Activated T-cell treated with anti-CD3 and anti-CD28 coated beads, Interleukin-2, amount 50 U/mL, for 72 hours (primary cell): ENCODE measurements at places on chromosomes 13 and 19.

DNA sequence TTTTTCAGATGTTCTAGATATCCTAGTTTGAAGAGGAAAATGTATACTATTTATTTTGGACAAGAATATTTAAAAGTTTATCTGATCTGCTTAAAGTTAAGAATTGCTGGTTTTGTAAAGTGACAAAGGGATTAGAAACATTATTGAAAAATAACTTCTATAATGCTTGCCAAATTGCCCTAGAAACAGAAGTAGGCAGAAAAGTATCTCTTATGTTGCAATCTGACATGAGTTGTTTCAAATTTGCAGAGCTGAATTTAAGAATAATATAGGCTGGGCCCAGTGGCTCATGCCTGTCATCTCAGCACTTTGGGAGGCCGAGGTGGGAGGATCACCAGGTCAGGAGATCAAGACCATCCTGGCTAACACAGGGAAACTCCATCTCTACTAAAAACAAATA is 777.1 kb downstream of the LIG4 start:
- no peak for DNase-seq

- DNase-seq: no peak
Measured at GRCh38 chr19:32902448-32902847, 32.9 kb upstream of the SLC7A9 start.

DNA sequence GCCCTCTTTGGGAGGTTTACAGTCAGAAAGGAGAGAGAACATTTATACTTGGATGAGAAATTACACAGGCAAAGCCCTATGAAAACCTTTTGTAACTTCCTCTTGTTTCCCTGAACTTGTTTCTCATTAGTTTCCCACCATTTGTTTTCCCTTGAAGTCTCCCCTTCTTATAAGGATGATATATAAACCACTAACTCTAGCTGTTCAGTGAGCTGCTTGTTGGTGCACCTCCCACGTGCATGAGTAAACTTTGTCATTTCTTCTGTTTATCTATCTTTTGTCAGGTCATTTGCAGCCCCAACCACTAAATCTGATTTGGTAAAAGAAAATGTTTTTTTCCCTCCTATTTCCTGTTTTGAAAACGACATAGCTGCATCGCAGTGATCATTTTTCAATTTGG is 919.9 kb downstream of the SLITRK1 start:
- no peak for DNase-seq

GRCh38 chr19:24166055-24166454 is 79.1 kb downstream of the ZNF254 start:
- DNase-seq: no peak

GRCh38 chr13:40160618-40161350 is 505.3 kb downstream of the COG6 start:
- no peak for DNase-seq

DNA sequence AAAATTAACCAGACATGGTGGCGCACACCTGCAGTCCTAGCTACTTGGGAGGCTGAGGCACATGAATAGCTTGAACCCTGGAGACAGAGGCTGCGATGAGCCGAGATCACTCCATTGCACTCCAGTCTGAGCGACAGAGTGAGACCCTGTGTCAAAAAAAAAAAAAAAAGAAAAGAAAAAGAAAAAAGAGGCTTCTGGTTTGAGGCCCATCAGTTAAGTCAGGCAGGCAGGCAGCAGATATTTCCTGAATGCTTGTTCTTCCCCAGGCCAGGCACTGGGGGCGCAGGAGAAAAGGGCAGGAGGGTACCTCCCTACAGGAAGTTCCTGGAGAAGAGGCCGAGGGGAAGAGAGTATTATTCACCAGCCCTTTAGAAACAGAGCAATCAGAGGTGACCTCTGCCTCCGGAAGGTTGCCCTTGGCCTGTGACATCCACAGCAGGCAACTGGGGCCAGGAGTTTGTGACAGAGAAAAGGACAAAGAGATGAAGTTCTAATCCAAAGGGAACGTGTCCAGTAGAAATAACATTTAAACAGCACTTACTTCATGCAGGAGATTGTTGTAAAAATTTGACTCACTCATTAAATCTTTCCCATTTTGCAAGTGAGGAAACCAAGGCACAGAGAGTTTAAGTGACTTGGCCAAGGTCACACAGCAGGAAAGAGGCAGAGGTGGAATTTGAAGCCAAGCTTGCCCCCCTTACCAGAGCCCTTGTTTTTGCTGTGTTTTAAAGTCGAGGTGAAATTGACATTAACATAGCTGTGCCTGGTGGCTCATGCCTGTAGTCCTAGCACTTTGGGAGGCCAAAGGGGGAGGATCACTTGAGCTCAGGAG is 4.3 kb upstream of the RLN3 start:
- DNase-seq: no peak

DNA sequence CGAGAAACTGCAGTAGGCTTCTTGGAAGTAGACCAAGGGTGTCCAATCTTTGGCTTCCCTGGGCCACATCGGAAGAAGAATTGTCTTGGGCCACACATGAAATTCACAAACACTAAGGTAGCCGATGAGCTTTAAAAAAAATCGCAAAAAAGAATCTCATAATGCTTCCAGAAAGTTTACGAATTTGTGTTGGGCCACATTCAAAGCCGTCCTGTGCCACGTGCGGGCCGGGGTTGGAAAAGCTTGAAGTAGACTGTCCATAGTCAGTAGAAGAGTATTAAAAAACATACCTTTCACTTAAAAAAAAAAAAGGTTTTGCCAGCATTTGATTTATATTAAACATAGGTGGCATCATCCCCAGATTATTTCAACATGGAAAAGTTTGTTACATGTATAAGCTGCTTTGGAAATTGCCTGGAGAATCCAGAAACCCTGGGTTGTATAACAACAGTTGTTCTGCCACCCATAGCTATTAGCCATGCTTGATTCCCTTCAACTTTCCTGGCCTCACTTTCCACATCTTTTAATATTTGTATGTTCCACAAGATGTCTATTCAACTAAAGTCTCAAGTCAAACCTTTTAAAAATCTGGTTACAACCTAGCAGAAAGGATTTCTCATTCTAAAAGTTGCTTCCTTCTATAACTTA is 1.0 kb downstream of the IFT88 start:
- no peak for DNase-seq

DNA sequence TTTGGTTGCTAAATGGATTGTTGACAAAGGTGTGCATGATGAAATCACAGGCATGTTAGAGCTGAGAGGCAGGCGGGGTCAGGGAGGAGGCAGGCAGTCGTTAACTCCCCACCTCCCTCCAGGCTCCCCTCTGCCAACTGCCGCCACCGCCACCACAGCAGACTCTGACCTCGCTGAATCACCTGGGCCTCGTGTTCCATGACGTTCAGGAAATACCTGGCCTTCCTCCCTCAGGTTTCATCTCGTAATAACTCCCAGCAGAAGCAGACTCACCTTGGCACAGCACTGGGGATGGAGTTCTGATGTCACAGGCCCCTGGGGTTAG is 198.5 kb downstream of the KATNAL1 start:
- no peak for DNase-seq

DNA sequence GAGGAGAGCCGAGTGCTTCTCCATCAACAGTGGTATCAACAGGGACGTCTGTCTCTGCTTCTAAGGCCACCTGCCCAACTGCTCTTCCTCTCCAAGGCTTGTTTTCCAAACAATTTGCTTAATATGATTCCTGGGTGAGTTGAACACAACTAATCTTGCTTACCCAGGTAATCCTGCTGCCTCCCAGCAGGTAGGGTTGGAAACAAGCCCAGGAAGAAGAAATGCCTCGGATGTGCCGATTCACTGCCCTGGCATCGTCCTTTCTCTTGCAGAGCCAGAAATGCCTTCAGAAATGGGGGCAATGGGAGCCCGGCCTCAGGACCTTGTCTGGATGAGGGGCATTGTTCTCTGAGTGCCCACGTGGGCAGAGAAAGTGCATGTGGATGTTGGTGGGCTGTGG is 51.9 kb upstream of the C1QTNF9B start:
- DNase-seq: no peak
